ENCODE measurements at places on chromosomes 11 and 22.

DNA sequence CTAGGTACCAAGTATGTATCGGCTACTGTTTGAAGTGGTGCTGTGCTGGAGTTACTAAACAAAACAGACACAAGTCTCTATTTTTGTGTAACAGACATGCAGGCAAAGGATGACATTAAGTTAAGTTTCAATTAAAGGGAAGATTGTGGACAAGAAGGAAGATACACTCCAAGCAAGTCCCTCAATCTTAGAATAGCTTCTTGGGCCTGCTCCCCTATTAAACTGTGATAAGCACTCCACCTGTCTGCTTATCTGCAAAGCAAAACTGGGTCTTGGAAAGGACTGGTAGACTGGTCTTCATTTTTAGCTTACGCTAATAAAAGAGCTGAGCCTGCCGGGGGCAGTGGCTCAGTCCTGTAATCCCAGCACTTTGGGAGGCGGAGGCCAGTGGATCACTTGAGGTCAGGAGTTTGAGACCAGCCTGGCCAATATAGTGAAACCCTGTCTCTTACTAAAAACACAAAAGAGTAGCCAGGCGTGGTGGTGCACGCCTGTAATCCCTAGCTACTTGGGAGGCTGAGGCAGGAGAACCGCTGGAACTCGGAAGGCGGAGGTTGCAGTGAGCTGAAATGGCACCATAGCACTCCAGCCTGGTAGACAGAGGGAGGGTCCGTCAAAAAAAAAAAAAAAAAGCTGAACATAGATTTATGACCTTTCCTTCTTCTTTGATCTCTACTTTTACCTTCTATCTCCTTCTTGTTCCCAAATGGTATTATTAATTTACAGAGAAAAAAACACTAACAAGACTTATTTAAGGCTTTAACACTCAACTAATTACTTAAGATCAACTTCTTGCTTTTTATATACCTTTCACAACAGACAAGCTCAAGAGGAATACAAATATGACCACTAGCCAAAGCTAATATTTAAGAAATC is 4.1 kb downstream of the DDX17 start:
- no peak for DNase-seq

DNA sequence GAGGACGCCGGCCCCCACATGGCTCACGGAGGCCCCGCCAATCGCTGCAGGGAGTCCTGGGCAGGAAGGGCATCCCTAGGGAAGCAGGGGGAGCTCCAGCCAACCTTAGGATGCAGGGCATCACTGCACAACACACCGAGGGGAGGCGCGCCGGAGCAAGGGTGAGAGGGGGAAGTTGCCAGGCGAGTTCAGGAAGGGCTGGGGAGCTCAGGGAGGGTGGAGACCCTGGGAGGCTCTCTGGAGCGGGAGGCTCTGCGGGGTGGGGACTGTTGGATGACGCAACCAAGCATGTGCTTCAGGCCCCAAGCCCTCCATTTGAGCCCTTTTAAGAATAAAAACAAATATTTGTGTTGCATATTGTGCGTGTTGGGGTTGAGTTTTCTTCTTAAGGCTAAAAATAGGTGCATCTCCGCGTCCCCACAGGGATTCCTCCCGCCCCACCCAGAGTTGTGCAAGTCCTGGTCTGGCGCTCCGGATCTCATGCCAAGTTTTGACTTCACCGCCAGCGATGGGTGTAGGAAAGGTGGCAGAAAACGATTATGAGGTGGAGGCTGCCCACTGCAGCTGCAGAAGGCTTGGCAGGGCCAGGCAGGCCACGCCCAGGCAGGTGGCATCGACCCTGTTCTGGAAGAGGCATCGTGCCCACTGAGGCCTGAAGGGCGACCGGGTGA is 65.2 kb downstream of the WNT7B start:
- DNase-seq = no peak

DNA sequence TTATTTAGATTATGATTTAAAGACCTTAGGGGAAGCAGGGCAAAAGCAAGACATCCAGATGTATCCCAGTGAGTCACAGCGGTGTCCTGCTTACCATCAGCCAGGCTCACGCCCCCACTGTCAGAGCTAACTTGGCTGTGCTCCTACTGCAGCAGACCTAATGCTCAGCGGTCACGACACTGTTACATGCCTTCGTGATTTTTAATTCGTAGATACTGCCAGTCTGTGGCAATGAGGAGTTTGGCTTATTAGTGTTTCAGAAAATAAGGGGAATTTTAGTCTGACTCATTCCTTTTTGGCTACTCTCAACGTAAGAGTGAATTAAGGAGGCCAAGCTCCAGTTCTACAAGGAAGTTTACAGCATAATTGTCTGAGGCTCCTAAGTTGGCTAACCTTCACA is 22.7 kb downstream of the EFCAB6 start:
- no peak for DNase-seq

DNA sequence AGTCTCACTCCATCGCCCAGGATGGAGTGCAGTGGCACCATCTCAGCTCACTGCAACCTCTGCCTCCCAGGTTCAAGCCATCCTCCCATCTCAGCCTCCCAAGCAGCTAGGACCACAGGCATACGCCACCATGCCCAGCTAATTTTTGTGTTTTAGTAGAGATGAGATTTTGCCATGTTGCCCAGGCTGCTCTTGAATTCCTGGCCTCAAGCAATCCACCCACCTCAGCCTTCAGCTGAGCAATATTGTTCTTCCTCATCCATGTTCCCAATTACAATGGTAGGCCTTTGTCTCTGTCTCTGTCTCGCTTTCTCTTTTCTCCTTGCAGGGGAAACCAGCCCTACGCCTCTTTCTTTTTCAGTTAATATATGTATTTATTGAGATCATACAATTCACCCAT is 10.3 kb downstream of the HSPA8 start:
- DNase-seq = no peak

- DNase-seq = no peak
Measured at GRCh38 chr11:45931739-45932138, 9.3 kb downstream of the LARGE2 start.

- DNase-seq = no peak
Measured at GRCh38 chr11:109629734-109630133, 207.7 kb downstream of the C11orf87 start.

DNA sequence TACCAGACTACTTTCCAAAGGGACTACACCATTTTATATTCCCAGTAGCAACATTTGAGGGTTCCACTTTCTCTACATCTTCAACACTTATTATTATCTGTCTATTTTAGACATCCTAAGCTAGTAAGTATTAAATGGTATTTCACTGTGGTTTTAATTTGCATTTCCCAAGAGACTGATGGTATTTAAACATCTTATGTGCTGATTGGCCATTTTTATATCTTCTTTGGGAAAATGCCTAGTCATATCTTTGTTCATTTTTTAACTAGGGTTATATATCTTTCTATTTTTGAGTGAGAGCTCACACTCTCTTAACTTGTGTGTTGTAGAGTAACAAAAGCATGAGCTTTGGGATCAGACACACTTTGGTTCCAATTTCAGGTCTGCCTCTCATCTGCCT is 73.7 kb downstream of the PRCP start:
- no peak for DNase-seq

- no peak for DNase-seq
Measured at GRCh38 chr11:105156231-105156630, 16.7 kb upstream of the CARD18 start.

DNA sequence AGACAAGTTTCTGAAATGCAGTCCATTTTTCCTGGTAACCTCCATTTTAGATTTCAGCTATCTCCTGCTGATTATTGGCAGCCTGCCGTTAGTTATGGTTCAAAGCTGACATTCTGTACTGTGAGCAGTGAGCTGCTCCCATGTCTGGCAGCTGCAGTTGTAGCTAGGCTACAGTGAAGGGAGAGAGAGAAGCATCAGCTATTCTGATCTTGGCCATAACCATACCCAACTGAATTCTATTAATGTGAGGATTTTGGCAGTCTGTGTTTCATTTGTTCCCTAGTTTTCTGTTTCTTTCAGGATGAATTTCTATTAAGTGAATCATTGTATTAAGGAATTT is 33.4 kb downstream of the SIK2 start:
- DNase-seq = no peak

GRCh38 chr11:126026579-126026978 is 36.1 kb downstream of the CDON start:
- no peak for DNase-seq

DNA sequence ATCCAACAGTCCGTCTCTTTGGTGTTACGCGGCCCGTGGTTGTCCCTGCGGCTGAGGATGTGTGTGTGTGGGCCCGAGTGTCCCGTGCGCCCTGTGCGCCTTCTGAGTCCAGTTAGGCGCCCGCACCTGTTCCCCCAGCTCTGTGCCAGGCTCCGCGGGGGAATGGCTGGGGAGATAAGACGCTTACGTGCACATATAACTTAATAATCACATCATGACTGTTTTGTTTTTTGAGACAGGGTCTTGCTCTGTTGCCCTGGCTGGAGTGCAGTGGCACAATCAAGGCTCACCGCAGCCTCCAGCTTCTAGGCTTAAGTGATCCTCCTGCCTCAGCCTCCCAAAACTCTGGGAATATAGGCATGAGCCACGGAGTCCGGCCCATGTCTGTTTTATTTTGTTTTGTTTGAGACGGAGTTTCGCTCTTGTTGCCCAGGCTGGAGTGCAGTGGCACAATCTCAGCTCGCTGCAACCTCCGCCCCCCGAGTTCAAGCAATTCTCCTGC is 817 bp downstream of the ARL2 start:
- DNase-seq = no peak

GRCh38 chr22:46815559-46815895 is 53.1 kb downstream of the TBC1D22A start:
- no peak for DNase-seq

DNA sequence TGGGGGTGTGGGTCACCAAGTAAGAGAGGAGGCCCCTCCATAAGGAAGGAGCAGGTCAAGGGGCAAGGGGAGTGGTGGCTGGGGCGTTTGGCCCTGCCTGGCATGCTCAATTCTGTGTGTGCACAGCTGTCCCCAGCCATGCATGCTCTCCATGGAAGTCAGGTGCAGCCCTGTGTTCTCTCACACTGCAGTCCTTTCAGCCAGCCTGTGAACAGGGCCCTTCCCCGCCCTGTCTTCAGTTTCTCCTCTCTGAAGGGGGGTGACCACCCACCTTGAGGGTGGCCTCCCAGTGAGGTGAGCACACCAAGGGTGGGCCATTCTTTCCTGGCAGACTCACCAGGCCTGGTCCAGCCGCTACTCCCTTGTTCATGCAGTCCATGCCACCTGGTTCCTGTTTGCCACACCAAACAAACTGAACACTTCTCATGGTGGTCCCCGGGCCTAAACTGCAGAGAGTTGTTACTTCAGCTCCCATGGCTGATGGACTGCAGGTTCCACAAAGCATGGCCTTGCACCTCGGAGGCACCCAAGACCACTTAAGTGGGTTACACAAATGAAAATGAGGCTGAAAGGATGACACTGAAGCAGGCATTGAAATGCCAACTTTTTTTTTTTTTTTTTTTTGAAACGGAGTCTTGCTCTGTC is 1.7 kb upstream of the CHCHD10 start:
- DNase-seq = no peak

- DNase-seq = no peak
Measured at GRCh38 chr11:99066618-99067317, 46.0 kb downstream of the CNTN5 start.

GRCh38 chr11:117097389-117098268 is 599 bp downstream of the SIK3 start:
- DNase-seq = no peak

- DNase-seq = no peak
Measured at GRCh38 chr11:61120706-61121191, 18.5 kb downstream of the CD5 start.

GRCh38 chr11:88414385-88414861 is 76.9 kb upstream of the CTSC start:
- no peak for DNase-seq

DNA sequence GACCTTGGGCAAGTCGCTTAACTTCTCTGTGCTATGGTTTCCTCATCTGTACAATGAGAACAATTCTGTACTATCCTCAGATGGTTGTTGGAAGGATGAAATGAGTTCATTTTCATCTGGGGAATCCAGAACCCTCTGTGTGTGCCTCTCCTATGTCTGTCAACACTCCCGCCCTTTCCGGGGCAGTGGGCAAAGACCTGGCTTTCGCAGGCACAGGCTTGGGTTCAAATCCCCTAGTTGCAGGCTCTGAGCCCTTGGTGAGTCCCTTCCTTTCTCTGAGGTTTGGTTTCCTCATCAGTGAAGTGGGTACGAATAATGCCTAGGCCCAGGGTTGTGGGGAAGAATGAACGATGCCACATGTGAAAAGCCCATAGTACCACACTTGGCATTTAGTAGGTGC is 6.0 kb downstream of the PNPLA5 start:
- no peak for DNase-seq

DNA sequence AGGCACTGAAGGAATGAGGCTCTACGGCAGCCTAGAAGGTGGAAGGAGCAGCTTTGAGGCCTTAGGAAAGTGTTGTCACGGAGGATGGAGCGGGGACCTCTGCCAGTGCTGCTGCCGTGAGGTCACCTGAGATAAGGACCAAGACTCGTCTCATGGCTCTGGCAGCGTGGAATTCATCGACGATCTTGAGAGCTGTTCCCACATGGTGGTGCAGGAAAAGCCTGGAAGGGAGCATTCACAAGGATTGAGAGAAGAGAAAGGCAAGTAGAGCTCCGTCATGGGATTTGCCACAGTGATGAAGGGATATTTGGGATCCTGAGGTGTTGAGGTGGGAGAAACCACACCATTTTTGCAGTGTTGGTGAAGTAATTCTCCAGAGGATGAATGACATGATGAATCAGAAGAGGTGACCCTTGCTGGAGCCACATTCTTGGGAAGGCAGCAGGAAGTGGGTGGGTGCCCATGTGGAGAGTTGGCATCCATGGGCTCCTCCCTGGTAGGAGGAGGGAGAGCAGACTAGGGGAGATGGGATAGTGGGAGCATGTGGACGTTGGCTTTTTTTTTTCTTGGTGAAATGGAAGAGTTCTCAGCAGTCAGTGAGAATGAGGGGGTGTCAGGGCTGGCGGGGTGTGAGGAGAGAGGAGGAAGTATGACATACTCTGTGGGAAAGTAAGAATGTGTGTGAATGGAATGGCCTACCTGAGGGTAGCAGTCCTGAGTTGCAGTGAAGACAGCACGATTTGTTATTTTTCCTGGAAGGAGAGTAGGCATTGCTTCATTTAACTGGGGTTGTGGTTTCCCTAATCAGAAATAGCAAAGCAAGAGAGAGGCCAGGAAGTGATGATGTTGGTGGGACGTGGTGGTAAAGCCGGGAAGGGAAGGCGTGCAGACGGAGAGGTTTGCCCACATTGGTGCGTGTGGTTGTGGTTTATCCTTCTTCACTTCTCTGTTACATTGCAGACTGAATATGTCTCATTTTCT is 11.1 kb downstream of the PPP6R3 start:
- peak; percentile 60 for DNase-seq

GRCh38 chr11:93857413-93858120 is 7.1 kb upstream of the VSTM5 start:
- DNase-seq = no peak

GRCh38 chr11:35632301-35632700 is 14.0 kb downstream of the FJX1 start:
- DNase-seq = no peak

- DNase-seq = no peak
Measured at GRCh38 chr11:115674937-115675544, 170.8 kb upstream of the CADM1 start.

Data from SW 1271 (cell line).